ENCODE measurements at places on chromosomes 3 and 15.

DNA sequence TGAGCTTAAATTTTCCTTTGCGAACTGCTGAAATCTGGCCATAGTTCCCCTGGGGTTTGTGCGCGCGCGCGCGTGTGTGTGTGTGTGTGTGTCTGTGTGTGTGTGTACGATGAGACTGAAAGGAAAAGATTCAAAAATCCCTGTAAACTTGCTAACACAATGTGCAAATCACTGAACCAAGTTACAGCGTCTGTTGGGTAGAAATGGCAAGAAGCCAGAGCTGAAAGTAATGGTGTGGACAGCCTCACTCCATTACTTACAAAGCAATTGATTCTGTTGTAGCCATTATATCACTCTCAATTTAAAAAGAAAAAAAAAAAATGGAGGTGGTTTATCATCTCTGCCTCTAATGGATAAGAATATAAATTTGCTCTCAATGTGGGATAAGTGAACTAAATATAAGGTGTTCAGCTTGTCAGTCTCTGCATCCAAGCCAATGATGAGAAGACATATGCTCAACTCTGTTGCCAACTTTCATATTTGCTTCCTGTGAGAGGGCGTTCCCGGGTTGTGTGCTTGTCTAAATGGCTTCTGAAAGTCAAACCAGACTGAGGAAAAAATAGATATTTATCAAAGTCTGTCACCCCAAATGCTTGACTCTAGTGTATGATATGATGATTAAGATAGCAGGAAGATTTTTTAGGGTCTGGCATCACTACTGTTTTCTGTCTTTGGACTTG is 422.2 kb downstream of the ZNF385D start:
- DNase-seq: no peak

GRCh38 chr3:131282379-131282778 is 99.2 kb upstream of the NUDT16 start:
- no peak for DNase-seq

DNA sequence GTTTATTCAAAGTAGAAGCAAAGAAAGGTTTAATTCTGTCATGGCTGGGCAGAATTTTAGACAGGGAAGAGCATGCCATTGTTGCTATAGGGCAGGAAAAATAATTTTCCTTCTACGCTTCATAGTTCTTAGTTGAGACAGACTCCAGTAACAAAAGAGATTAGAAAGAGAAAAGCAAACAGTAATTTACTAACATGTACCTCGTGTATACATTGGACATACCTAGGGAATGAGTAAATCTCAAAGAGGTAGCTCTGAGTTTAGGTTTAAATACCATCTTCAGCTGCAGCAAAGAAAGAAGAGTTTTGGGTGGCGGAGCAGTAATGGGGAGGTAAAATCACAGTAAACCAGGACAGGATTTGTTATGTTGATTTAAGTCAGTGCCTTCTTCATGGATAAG is 416.1 kb downstream of the EPHA6 start:
- no peak for DNase-seq

- DNase-seq: no peak
Observed at GRCh38 chr3:11522953-11523571, 120.7 kb downstream of the VGLL4 start.

- DNase-seq: no peak
Observed at GRCh38 chr3:124142389-124142970, 150.6 kb upstream of the ROPN1 start.

DNA sequence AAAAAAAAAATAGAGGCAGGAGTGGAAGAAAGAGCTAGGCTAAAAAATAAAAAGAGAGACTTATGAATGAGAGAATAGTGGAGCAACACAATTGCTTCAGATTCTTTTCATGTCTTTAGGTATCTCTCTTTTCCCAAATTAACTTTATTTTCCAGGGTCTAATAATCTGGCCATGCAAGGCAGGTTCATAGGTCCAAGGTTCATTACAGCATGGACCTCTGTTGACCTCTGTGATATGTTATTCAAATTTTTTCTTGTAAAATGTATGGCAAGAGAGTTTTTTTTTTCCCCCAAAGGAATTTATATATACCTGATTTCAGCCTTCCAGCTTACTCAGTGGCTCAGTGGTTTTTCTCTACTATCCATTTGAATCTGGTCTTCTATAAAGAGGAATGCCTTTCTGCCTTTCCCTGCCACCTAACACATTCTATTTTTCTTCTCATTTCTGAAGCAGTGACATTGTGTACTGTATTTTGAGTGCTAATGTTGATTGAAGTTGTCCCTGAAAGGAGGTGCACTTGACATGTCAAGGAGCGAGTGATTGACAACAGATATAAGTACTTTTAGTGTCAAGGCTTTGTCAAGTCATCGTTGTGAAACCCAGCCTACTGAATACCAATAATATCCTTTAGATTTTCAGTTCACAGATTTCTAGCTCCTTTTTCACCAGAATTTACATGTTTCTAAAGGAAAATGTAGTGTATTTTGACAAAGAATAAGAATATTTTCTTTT is 118.5 kb downstream of the MAP2K5 start:
- no peak for DNase-seq

DNA sequence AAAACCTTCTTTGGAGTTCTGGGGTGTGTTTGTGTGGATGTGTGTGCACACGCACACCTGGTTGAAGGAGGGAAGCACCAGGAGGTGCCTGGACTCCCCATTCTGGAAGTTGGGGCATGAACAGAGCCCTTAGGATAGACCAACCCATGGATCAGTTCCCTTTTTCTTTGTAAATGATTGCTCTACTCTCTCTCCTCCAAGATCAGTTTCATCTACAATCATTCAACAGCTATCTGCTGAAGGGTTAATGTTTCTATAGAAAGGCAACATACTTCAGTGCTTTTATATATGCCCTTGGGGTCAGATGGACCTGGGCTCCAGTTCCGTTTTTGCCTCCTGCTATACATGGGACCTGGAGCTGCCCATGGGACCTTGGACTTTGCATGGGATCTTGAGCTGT is 352.1 kb upstream of the CFAP20DC start:
- DNase-seq: no peak

DNA sequence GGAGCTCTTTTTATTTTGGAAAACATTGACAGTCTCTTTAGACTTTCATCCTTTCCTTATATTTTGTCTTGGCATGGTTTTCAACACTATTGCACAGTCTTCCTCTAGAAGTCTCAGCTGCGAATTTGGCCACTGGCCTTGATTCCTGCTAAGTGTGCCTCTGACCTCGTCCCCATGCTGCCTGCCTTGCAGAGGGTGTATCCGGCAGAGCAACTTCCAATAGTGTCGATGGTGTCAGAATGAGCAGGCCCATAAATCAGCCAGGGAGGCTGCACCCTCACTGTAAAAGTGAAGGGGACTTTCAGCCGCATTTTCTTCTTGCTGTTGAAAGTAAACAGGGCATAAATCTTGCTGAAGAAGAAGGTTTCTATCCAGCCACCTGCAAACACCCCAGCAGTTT is 336.7 kb upstream of the TRIM42 start:
- DNase-seq: no peak

DNA sequence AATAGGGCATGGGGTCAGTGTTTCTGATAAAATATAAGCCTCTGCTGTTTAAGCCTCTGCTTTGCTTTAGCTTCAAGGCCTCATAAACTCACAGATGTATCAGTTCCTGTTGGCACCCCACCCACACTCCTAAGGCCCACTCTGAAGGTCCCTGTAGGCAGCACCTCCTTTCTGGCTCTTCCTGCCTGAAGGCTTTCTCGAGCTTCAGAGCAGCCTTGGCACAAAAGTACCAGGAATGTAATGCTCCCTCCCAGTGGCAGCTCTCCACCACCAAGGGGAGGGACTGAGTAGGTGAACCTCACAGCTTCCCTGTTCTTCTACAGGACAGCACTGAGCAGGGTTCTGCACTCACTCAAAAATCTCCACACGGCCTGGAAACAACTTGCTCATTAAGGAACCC is 102.2 kb downstream of the ABHD5 start:
- DNase-seq: no peak

DNA sequence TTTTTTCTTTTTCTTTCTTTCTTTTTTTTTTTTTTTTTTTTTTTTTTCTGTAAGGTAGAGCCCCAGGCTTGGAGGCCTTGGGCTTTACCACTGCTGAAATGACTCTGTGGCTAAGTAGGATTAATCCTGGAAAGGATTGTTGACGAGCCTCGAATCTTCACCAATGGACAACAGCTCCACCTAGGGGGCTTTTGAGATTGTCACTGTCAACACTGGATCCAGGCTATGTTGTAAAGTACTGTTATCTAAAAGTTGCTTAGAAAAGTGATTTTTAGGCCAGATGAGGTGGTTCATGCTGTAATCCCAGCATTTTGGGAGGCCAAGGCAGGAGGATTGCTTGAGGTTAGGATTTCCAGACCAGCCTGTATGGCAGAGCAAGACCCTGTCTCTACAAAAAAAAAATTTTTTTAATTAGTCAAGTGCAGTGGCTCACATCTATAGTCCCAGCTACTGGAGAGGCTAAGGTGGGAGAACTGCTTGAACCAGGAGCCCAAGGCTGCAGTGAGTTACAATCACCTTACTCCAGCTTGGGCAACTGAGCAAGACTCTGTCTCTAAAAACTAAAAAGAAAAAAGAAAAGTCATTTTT is 41.6 kb downstream of the KLHL18 start:
- DNase-seq: peak; percentile 51

- DNase-seq: no peak
Observed at GRCh38 chr3:197749315-197749600, 425 bp upstream of the FYTTD1 start.

GRCh38 chr3:49329186-49329585 is 10.7 kb downstream of the USP4 start:
- no peak for DNase-seq

DNA sequence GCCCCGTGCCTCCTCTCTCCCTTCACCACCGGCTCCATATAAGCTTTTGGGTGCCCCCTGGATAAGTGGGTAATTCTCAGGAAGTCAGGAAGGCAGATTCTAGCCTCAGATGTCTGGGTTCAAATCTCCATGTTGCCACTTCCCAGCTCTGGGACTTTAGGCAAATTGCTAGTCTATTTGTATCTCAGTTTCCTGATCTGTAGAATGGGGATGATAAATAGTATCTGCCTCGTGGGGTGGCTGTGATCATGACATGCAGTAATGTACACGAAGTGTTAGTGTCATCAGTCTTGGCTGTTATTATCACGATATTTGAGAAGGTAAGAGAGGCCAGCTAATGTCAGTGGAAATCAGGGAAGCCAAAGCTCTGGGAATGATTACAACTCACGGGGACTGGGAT is 43.3 kb downstream of the MUC4 start:
- DNase-seq: no peak

GRCh38 chr3:16461463-16462245 is 51.8 kb downstream of the RFTN1 start:
- DNase-seq: no peak

- DNase-seq: peak; percentile 93
Observed at GRCh38 chr3:178084938-178085816, 451.1 kb upstream of the KCNMB2 start.

DNA sequence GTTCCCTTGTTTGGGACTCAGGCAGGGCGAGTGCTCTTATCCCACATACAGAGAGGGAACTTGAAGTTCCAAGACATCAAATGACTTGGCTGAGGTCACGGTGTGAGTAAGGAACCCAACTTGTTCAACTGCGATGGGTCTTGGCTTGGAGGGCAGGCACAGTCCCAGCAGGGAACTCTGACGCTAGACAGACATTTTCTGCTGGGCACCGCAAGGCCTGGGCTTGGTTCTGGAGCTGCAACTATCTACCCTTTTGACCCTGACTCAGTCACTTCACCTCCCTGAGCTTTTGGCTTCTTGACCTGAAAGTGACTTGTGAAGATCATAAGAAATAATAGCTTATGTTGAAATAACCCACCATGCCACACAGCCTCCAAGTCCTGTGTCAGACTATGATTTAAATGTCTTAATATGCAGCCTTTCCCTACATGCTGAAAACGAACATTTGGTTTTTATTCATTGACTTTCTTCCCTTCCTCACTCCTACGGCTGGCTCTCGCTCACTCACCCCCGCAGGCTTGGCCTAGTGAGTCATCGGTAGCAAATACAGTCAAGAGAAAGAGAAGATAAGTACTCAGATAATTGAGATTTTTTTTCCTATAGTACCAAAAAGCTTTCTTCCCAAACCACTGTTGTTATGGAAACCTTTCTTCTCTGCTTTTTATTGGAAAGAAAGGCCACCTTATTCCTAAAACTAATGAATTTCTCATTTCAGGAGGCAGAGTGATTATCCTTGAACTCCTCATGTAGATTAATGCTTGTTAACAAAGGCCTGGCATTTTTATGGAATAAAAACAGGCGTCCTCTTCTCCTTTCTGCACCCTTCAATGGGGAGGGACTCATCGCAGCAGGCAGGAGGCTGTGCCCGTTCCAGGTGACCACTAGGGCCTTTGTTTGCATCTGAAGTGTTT is 178.4 kb downstream of the ATP10A start:
- DNase-seq: no peak

GRCh38 chr3:53032609-53033008 is 13.3 kb downstream of the SFMBT1 start:
- no peak for DNase-seq

DNA sequence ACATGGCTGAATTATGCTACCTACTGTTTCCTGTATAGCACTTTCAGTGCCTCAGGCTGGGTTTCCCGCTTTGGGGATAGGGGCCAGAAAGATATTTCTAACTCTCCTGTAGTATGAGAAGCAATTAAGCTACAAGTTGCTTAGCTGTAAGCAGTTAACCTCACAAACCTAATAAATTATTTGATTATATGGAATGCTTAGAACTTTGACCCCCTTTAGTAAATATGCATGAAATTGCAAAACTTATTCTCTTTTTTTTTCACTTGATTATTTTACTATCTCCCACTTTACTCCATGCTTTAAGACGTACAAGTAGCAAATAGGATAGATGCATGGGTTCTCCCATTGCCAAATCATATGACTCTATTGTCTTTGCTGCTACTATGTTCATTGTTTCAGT is 27.5 kb upstream of the CHMP2B start:
- no peak for DNase-seq

DNA sequence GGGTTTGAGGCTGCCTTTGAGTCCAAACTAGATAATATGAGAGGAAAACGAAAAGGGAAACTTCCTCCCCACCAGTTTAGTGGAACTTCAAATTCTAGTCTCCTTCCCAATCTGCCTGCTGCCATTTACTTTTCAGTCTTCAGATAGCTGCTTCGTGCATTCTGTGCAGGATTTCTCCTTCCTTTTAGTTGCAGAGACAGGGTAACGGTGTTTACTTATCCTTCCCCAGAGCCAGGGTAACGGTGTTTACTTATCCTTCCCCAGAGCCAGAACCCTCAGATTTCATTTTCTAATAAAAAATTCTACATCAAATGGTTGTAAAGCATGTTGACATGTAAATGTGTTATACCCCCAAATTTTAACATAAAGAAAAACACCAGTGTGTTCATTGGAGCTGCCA is 282.6 kb downstream of the VPS13C start:
- DNase-seq: no peak

DNA sequence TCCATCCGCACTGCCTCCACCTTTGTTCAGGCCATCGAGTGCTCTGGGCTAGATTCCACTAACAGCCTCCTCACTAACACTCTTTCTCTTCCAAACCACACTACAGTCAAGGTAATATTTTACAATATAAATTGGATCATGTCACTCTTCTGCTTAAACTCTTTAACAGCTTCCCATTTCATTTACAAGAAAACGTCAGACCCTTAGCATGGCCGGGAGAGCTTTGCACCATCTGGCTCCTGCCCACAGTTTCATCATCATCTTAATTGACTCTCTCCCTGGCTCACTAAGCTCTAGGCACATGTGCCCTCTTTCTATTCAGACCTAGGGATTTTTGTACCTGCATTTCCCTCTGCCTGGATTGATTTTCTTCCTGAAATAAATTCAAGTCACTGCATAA is 354.7 kb downstream of the FGF12 start:
- no peak for DNase-seq

Data from NCI-H460 (cell line).